ENCODE measurements at places on chromosomes 1 and 21. TPM values are rescaled to one million over a fixed set of nuclear protein-coding genes. Genes with fewer than 3 reads are reported as not detected.

The LCE6A gene
- not detected for total RNA-seq

The SELL gene
- total RNA-seq, result 0.55 TPM

The NUDT4B gene
- 11.4 TPM for total RNA-seq

The GCLM gene
- total RNA-seq, result 6.1 TPM

The NPR1 gene
- 29.6 TPM for total RNA-seq

The MTARC1 gene
- 11.2 TPM for total RNA-seq

The LENEP gene
- total RNA-seq, result not detected

The WDR26 gene
- 105 TPM for total RNA-seq

The FAM229A gene
- 5.4 TPM for total RNA-seq

The RO60 gene
- 107 TPM for total RNA-seq

The EFNA1 gene
- total RNA-seq, result 15.5 TPM

The DCST1 gene
- not detected for total RNA-seq

The CRABP2 gene
- 7.5 TPM for total RNA-seq

The PUSL1 gene
- 18.9 TPM for total RNA-seq

The FRRS1 gene
- 1.6 TPM for total RNA-seq

The S100A8 gene
- 14.2 TPM for total RNA-seq

The SIK1 gene
- 7.9 TPM for total RNA-seq

The CYP4Z1 gene
- 0.36 TPM for total RNA-seq

The ADCY10 gene
- 0.14 TPM for total RNA-seq

The SYNC gene
- 87.5 TPM for total RNA-seq

The ATP5PF gene
- 241 TPM for total RNA-seq

The RCSD1 gene
- total RNA-seq, result 19.6 TPM

The FMO2 gene
- 15.3 TPM for total RNA-seq

The CHIA gene
- total RNA-seq, result not detected

The CRB1 gene
- 0.36 TPM for total RNA-seq

The ARMH1 gene
- total RNA-seq, result not detected

The EVI5 gene
- total RNA-seq, result 39.9 TPM

The C8A gene
- not detected for total RNA-seq

The SLC22A15 gene
- total RNA-seq, result 3.2 TPM

The ADAM30 gene
- not detected for total RNA-seq

The SETSIP gene
- not detected for total RNA-seq

The SPATA45 gene
- total RNA-seq, result not detected

The CYP4X1 gene
- 4.9 TPM for total RNA-seq
